ENCODE measurements at places on chromosomes 13 and 19.
A peak's percentile ranks its signal among the peaks of the same experiment; 100 is the strongest.

DNA sequence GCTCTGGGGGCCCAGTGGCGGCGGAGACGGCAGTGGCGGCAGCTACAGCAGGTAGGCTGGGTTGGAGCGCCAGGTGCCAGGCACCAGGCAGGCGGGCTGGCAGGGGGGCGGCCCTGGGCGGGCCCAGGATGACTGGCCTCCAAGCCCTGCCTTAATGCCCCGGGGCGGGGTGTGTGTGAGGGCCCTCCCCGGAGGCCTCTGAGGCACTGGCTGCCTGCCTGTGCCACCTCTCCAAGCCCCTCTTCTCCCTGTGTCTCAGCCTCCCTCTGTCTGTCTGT is at the start of gene KLK11:
Gene KLK11 (minus strand): TSS at position 63 of the 278 bp plus-strand sequence. CDS start 985 bp downstream, outside the sequence.
- DNase-seq, result no peak

DNA sequence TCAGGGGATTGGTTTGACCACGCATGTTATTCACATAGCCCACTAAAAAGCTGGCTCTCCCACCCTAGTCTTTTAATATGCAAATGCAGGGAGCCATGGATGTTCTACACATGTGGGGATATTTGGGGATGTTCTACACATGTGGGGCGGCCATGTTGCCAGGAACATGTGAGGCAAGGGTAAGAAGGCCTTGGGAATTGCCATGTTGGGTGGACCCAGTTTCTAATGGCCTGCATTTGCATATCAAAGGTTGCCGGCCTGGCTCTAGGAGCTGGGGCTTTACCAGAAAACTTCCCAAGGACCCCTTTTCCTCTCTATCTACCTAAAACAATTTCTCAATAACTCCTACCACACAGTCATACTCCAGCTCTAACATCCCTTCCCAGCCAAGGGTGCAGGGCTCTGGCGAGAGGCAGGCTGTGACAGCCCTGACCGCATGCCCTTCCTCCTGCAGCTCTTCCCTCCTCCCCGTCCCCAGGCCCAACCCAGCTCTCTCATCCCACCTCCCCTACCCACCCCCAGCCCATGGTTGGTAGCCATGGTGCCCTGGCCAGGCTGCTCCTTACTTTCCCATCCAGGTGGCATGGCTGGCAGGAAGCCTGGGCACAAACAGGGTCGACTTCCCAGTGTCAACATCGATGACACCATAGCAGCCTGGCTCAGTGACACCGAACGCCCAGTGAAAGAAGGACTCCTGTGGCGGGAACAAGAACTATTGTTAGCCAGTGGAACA is 11.0 kb downstream of the PEPD start:
- no peak for DNase-seq

- DNase-seq, result peak; percentile 70
Observed at GRCh38 chr19:5170329-5170745, 170.3 kb downstream of the PTPRS start.

- DNase-seq, result no peak
Observed at GRCh38 chr13:79648191-79648590, 167.2 kb downstream of the NDFIP2 start.

DNA sequence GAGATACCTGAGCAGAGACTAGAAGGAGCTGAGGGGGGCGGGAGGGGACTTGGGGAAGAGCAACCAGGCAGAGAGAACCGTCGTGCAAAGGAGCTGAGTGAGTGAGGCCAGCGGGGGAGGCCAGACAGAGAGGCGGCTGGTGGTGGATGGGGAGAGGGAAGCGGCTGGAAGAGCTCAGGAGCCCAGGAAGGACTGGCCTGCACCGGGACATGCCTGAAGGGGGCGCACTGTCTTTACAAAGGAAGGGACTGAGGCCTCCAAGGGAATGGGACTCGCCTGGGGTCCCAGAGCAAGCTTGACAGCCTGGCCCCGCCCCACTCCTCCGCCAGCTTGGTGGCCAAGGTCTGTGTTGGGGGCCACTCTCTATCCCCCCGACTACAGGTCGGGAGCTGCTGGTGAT is 14.9 kb downstream of the ONECUT3 start:
- DNase-seq, result peak; percentile 9

- DNase-seq, result no peak
Observed at GRCh38 chr13:64289702-64290101, 2874.1 kb upstream of the PCDH20 start.

DNA sequence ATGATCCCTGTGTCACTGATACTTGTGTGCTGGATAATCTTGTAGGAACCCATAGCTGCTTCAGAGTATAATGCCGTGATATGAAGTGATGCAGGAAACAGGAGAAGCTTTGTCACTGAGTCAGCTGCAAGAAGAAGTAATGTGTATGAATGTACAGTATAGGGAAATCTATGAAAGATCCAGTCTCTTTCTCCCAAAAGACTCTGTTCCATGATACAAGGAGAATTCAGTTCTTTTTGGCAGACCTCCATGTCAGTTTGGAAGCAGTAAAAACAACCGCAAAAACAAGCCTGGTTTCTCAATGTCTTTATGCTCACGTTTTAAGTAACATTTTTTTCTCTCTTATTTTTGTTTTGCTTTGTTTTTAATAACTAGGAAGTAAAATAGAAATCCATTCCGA is 33.9 kb downstream of the PCDH17 start:
- DNase-seq, result no peak

All from hematopoietic multipotent progenitor cell treated with erythropoietin and hydrocortisone succinate and interleukin-3 and kit ligand, for 17 days (in vitro differentiated cells).